M059J (cell line): ENCODE measurements at places on chromosomes 2 and 18.

GRCh38 chr2:229392196-229392595, 121.1 kb upstream of the PID1 start:
- peak; percentile 34 for DNase-seq

GRCh38 chr2:71282493-71282892, 49.1 kb upstream of the ZNF638 start:
- peak; percentile 10 for DNase-seq

GRCh38 chr2:241003047-241003360, 4.6 kb downstream of the SNED1 start:
- no peak for DNase-seq

GRCh38 chr2:152506843-152507242, 171.9 kb downstream of the FMNL2 start:
- peak; percentile 93 for DNase-seq

DNA sequence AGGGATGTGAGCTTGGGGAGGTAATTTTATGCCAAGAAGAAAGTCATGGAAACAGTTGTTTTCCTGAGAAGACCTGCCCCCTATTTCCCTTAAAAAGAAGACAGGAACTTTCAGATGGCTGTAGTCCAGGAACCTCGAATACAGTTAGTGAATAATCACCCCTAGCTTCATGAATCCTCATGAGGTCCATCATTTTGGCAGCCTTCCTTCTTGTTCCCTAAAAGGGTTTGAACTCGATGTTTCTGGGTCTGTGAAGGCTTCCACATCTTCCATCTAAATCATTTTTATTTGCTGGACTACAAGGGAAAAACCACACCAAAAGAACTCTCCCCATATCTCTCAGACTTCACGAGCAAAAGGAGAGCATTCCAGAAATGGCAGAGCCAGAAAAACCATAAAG, 290.8 kb downstream of the SLC4A3 start:
- peak; percentile 28 for DNase-seq

GRCh38 chr2:85577063-85577385, 362 bp upstream of the VAMP8 start:
- DNase-seq, result no peak

DNA sequence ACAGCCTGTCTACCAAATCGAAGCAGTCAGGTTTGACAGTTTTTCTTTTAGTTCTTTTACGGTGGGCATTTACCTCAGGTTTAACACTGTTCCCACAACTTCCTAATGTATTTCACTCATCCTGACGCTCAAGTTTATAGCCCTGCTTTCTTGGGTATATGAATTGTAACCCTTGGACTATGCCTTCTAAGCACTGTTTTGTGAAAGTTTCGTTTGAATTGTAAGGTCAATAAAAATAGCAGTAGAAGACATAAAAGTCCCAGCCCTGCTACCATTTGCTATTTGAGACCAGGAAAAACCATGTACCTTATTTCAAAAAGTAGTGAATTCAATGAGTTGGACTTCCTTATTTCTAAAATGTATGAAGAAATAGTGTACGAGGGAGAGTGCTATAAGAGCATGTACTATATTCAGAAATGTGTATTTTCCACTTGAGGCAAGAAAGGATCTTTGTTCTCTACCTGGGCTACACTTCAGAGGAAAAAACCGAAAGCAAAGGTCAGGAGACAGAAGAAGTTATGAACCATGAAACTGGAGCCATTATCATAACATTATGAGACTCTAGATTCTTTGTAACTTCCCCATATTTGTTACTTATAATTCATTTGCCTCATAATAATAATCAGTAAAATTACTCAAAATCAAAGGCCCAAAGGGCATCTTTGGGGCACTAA, 1.9 kb upstream of the ZC3H15 start:
- DNase-seq, result no peak

DNA sequence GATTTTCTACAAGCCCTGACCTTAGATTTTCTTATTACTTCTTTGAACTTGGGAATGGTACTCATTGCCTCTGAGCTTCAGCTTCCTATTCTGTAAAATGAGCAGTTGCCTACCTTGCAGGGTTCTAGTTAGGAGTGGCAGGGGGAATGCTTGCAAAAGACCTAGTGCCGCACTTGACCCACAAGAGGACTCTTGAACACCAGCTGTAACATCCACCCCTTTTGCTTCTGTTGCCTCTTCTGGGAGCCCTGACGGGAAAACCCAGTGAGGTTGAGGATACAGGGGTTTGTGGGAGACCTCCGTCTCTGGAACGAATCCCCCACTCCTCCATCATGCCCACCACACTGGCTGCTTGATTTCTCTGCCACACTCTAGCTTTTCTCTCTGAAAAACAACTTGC, 27.1 kb upstream of the LBH start:
- DNase-seq, result no peak

- peak; percentile 55 for DNase-seq
Observed at GRCh38 chr2:187527262-187527661, 27.0 kb downstream of the TFPI start.

- peak; percentile 71 for DNase-seq
Observed at GRCh38 chr2:47429795-47430194, 26.8 kb downstream of the MSH2 start.

- DNase-seq, result no peak
Observed at GRCh38 chr2:148545390-148546256, 98.9 kb upstream of the EPC2 start.

GRCh38 chr2:10781746-10782145, 30.8 kb downstream of the PDIA6 start:
- DNase-seq, result no peak
